ENCODE measurements at places on chromosomes 3 and 15.

- DNase-seq = no peak
These were observed 45.2 kb downstream of the CGNL1 start for GRCh38 chr15:57421551-57421950.

DNA sequence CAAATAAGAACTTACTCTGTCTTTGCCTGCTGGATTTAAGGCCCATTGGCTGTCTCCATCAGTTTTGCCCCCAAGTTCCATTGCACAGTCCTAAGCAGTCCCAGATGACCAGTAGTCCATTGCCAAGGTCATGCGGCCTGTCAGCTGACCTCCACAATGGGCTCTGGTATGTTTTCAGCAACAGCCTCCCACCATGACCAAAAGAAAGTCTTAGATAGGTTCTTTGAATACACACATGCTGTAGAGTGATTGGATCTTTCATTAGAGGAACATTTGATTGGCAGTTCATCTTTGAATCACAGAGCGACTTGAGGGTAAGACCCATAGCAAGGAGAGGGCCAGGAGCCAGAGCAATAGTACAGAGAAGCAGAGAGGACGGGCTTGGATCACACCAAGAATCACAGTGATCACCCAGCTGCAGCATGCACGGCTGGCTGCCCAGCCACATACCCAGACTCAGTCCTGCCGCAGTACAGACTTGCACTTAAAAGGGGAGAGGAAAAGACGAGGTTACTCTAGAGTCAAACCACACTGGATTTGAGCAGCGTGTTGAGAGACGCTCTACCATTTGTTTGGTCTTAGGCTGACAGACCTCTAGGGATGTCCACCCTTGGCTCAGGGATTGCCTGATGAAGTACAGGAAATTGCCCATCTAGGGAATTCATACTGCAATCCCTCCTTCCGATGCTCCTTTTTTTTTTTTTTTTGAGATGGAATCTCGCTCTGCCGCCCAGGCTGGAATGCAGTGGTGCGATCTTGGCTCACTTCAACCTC is 50.4 kb downstream of the APH1B start:
- no peak for DNase-seq

DNA sequence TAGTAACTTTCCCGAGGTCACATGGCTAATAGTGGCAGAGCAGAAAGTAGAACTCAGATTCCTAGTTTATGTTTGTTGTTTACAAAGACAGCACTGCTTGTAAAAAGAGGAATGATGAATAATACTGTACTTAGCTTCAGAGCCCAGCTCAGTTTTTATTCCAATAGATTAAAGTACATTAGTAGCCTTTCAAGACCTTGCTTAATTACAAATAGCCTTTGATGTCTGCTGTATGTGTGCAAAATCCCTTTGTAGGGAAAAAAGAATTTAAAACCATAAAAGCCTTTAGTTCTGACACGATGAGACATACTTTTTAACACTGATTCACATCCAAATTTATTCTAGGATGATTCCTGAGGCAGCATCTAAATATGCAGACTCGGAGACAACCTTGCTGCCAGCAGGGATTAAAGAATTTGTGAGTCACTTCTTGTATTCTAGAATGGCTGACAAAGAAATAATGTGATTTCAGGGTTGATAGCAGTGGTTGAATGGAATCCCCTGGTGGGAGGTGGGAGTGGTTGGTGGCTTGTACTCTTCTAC is 324.2 kb upstream of the TGFBR2 start:
- DNase-seq = no peak

DNA sequence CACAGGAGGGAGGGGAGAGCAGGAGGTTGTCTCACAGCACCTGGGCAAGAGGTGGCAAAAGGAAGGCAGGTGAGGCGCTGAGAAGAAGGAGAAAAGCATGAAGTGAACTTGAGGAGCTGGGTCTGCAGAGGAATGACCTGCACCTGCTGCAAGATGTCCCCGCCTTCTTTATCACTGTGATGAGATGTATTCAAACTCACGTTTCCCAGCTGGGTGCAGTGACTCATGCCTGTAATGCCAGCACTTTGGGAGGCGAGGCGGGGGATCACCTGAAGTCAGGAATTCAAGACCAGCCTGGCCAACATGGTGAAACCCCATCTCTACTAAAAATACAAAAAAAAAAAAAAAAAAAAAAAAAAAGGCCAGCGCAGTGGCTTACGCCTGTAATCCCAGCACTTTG is 22.2 kb upstream of the ZNF710 start:
- DNase-seq = no peak

- DNase-seq = no peak
These were observed 161.8 kb upstream of the IQSEC1 start for GRCh38 chr3:13235079-13235478.

DNA sequence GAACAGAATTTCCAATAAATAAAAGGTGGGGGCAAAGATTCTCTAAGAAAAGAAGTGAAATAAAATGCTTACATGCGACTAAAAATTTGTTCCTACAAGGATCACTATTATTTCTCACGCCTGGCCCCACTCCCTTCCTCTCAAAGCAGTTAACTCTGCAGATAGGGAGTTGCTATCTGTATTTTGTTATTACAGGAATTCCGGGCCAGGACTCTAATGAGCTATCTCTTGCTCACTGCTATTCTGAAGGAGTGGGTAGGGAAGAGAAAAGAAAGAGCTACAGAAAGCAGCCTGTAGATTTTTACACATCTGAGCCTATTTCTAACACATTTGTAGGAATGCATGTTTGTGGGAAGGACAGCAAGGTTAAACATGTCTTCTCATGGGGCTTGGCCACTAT is 140.4 kb downstream of the PCCB start:
- DNase-seq = no peak

GRCh38 chr15:42741710-42742109 is 4.8 kb upstream of the CDAN1 start:
- DNase-seq = no peak

- no peak for DNase-seq
These were observed 487.9 kb upstream of the SGO1 start for GRCh38 chr3:20673866-20674265.

DNA sequence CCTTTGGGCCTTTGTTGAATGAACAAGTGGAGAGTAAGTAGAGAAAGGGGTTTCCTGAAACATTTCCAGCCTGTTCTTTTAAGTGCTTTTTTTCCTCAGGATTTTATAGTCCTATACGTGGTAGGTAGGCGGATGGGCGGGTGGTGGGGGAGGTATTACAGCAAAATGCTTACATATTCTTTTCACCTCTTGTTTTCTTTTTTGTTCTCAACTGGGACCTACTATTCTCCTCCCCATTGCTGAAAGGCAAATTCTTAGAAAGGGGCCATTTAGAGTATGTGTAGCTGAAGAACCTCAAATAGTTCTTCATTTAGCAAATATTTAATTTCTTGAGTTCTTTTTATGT is 135.8 kb downstream of the FNDC3B start:
- DNase-seq = no peak

DNA sequence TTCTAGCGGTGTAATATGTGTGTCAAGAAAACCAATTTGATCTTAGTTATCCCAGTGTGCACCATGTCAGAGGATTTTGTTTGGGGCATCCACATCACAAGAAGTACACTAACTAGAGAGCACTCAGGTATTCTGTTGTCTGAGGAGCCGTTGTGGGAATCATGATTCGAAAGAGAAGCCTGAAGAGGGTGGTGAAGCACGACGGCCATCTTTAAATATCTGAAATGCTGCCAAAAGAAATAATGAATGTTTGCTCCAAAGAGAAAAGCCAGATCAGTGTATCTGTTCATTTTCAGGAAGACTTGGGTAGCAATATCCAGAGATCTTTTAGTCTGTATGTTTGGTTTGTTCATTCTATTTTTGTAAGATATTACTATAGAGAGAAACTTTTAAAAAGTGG is 180.7 kb downstream of the KLHL25 start:
- no peak for DNase-seq

DNA sequence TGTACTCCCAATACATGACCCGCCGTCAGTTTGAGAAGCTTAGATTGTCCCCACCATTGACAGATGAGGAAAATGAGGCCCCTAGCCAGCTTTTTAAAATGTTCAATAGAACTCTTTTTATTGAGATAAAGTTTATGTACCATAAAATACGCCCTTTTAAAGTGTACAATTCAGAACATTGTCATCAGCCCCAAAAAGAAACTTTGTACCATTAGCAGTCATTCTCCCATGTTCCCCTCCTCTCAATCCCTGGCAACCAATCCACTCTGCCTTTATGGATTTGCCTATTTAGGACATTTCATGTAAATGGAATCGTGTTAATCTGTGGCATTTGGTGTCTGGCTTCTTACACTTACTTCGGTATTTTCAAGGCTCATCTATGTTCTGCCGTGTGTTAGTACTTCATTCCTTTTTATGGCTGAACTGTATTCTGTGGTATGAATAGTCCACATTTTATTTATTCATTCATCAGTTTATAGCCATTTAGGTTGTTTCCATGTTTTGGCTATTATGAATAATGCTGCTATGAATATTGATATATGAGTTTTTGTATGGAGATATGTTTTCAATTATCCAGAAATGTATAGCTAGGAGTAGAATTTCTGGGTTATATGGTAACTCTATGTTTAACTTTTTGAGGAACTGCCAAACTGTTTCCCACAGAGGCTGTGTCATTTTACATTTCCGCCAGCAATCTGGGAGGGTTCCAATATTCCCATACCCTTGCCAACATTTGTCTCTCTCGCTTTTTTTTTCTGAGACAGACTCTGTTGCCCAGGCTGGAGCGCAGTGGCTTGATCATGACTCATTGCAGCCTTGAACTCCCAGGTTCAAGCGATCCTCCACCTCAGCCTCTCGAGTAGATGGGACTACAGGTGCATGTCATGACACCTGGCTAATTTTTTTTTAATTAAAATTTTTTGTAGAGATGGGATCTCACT is 15.3 kb upstream of the PTPN23 start:
- peak; percentile 20 for DNase-seq

DNA sequence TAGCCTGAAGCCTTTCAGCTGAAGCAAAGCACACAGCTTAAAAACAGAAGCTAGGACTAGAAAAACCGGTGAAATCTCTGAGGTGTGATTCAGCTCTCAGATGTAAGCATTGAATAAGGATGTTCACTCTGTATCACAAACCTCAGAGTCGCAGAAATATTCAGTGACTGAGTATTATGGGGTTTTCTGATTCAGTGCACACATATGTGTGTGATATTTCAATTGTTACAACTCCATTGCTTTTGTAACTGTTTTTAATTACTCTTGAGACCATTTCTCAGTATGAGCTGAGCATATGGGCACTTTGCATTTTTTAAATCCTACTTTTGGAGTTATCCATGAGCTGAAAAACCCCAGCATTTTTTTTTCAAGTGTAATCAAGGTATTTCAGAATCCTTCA is 868.8 kb downstream of the NTRK3 start:
- no peak for DNase-seq

DNA sequence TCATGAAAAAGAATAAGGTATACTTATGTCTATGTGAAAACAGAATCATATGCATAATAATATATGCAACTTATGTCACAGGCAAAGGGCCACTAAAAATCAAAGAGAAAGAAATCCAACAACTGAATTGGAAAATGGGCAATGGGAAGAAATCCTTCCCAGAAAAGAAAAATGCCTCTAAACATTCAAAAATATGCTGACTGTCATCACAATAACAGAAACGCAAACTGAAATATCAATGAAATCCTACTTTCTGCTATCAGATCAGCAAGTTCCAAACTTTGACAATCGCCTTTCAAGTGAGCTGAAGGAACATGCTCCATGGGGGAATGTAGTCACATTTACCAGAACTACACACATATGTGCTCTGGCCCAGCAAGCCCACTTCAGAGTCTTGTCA is 99.4 kb upstream of the KLF13 start:
- DNase-seq = no peak

Data from cerebellar nuclear complex (tissue), 1 donor.